AG04450 (cell line): ENCODE measurements at places on chromosomes 5 and 9.

GRCh38 chr9:112002131-112002846 is 105.7 kb downstream of the UGCG start:
- no peak for DNase-seq

- DNase-seq: no peak
Measured at GRCh38 chr5:96067251-96067650, 105.6 kb upstream of the ELL2 start.

DNA sequence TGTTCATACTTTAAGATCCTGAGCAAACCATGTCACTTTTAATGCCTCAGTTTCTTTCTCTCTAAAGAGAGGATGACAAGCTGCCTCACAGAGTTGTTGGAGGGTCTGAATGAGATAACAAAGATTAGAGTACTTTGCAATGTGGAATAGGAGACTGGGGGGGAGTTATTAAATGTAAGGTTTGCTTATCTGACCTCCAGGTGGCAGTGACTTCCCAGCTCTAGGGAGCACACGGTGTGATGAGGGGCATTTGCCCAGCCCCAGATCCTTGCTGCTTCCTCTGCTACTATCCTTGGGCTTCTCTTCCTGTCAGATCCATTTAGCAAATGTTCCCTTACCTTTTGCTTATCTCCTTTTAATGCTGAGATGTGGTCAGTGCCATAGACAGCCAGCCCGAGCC is 30.7 kb downstream of the ENHO start:
- DNase-seq: no peak

DNA sequence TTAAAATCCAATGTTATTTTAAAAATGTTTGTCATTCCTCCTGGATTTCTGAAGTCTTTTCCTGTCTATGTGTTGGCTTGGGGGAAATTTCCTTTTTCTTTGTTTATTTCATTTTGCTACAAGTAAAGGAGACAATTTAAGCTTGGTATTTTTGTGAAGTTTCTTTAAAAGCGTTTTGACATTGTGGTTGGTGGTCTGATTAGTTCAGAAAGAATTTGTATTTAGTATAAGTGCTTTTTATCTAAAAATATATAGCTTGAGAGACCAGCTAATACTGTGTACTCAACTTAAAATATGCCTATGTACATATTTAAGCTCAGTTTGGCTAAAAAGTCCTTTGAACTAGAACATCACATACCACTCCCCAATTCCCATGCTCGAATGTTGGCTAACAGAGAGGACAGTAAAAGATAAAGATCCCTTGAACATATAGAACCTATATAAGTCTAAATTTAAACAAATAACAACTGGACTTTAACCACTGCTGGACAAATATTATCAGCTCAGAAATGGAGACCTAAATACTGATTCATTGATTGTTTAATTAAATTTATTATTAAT is 237.6 kb downstream of the TLE4 start:
- DNase-seq: no peak

- no peak for DNase-seq
Measured at GRCh38 chr5:115601701-115602590, at the start of gene TICAM2. TSS of gene TICAM2 (minus strand) at chr5:115602479. CDS start at chr5:115581256, 21,223 bp downstream.

- DNase-seq: no peak
Measured at GRCh38 chr5:91297994-91298393, 85.1 kb downstream of the ARRDC3 start.

DNA sequence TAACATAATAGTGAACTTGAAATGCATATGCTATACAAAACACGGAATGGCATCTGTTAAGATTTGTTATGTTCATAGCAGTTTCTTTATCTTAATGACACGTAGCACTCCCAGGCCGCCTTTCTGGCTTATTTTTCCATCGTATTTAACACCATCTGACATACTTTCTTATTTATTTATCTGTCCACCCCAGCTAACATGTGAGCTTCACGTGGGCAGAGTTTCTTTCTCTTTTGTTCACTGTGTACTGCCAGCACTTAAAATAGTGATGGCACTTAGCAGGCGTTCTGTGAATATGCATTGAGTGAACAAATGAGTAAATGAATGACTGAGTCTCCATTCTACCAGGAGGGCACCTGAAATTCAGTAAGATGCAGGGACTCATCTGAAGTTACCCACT is 29.4 kb upstream of the SYNPO start:
- DNase-seq: no peak

- no peak for DNase-seq
Measured at GRCh38 chr9:98287384-98287783, 31.9 kb upstream of the TBC1D2 start.

GRCh38 chr9:68540712-68541535 is at the start of gene TMEM252:
TSS of gene TMEM252 (minus strand) at chr9:68540883. CDS start at chr9:68540814, 69 bp downstream.
- no peak for DNase-seq

GRCh38 chr9:98146101-98146991 is 27.3 kb upstream of the TRIM14 start:
- DNase-seq: no peak

DNA sequence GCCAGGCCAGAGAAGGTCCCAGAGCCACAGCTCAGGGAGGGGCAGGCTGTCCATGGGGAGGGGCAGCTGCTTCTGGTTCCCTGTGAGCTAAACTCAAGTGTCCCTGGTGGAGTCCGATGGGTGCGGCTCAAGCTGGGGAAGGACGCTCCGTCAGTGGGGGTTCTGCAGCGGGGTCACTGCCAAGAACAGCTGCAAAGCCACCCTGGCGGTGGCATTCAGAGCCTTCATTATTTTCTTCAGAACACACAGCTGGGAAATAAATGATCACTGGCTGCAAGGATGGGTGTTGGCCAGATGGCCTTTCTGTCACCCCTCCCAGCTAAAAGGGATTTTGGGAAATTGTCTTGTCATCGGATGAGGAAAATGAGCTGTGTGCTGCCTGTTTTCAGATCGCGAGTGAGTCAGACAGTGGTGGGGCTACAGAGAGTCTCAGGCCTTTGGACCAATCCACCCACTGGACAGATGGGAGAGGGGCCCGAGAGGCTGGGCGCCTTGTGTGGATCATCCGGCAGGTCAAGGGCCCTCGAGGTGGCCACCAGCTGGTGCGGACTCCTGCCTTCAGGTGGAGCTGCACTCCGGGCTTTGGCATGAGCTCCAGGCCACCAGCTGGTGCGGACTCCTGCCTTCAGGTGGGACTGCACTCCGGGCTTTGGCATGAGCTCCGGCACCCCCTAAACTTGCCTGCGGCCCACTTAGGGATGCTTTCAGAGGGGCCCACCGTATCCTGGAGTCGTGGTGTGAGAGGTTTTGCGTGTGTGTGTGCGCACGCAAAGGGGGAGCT is 17.9 kb upstream of the GFPT2 start:
- no peak for DNase-seq

DNA sequence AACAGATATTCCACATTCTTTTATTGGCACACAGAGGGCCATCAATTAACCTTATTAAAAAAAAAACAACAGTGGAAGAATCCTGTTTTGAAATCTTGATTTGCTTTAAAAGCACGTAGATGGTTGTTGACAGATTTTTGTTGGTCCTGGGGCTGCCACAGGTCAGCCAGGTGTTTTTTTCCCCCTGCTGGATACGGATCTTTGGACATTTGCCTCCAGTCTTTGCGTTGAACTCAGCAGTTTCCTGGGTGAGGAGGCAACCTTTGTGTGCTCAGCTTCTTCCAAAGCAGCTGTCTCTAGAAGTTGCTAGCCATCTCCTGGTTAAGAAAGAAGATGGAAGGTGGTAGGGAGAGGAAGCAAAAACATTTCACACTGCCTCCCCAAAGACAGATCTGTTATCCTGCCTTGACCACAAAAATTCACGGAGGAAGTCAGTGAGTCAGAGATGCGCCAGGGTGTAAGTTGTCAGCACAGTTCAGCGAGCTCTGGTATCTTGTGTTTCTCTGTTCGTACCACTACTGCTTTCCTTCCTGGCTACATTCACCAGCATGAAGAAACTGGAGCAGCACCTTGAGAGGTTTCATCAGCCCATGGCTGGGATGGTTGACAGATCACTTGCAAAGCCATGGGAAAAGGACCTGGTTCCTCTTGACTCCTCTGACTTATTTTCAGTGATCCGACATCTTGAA is 207.3 kb downstream of the ARHGAP26 start:
- DNase-seq: peak; percentile 83

DNA sequence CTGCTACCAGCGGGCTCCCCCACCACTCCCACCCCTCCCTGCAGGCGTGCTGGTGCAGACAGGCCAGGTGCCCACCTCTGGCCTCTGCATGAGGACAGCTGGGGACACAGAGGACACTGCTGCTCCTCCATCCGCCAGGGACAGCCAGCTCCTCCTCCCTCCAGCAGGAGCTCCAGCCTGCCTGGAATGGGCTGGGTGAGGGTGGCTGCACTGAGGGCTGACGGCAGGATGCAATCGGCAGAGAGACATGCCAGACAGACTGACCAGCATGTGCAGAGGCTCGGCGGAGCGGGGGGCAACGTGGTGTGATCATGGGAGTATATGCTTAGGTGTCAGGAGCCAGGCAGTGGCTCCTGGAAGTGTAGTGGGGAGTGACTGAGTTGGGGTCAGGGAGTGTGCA is 68.4 kb downstream of the RASGEF1C start:
- no peak for DNase-seq

- DNase-seq: no peak
Measured at GRCh38 chr9:121633736-121634135, 17.7 kb upstream of the DAB2IP start.

GRCh38 chr9:134605351-134605965 is 36.1 kb upstream of the COL5A1 start:
- DNase-seq: no peak

GRCh38 chr9:134375430-134376385 is 49.5 kb downstream of the RXRA start:
- DNase-seq: no peak

DNA sequence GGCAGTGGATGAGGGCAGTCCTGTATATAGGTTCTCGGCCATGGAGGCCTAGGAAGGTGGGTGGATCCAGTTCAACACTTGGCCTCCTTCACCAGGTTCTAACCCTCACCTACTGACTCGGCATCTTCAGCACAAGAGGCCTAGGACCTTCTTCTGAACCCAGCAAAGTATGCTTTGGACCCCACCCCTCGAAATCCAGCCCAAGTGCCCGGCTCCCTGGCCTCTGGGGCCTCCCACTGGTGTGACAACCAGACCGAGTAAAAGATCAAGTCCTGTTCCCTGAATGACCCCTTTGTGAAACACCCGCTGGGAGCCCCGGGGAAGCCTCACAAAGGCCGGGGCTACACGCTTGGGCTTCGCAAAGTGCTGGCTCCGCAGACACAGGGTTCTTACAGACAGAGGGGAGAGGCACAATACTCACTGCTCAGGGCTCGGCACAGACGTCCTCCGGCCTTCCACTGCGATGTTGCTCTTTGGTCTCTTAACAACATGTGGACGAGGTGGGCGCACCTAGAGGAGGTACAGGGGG is 47.0 kb downstream of the CRB2 start:
- no peak for DNase-seq

DNA sequence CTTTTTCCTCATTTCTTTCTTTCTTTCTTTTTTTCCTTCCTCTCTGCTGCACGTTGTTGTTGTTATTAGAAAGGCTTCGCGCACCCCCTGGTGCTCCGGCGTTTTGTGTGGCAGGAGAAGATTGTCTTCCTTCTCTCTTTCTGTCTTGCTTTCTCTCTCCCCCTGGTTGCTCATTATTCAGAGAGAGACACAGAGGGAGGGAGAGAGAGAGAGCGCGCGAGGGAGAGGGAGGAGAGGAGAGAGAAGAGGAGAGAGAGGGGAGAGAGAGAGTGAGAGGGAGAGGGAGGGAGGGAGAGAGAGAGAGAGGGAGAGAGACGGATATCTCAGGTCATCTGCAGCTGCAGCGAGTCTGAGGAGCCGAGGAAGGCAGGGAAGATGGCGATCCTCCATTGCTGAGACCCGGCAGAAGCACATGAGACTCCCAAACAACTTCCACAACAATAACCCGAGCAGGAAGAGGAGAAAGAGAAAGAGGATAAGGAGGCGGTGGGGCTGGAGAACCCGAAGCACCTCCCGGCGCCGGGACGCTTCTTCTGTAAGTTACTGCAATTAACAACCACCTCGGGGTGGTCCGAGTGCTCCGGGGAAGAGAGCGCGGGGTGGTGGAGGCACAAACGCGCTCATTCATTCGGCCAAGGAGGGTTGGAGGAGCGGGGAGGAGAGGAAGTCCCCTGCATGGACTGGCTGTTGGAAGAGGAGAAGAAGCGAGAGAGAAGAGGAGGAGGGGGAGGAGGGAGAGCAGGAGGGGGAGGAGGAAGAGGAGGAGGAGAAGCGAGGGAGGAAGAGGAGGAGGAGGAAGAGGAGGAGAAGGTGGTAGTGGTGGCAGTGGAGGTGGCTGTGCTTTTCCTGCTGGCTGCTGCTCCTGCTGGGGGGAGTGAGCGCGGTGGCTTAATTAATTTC is at the start of gene ZNF462:
Gene ZNF462 (plus strand): TSS at position 346 of the 900 bp plus-strand sequence. CDS start 60,218 bp downstream, outside the sequence.
- DNase-seq: no peak

DNA sequence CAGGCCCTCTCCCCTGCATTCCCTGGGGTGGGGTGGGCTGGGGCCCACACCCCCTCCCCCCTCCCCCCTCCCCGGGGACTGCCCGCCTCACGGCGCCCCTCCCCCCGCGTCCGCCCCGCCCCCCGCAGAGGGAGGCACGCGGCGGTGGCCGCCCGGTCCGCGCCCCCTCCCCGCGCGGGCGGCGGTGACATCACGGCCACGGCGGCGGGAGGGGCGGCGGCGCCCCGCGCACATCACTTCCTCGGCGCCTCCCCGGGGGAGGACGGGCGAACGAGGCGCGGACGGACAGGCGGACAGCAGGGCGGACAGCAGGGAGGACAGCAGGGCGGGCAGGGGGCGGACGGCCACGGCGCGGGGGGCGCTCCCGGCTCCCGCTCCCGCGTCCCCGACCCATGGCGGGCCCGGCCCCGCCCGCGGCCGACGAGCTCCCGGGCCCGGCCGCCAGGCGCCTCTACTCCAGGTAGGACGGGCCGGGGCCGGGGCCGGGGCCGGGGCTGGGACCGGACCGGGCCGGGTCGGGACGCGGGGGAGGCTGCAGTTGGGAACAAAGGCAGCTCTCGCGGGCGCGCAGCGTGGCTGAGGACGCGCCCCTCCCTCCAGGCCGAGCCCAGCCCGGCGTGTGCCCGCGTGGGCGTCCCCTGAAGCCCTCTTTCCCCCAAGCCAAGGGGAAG is at the start of gene GPSM1:
Gene GPSM1 (plus strand): TSS at position 236 of the 671 bp plus-strand sequence. CDS start 157 bp downstream, at position 393.
- DNase-seq: no peak

DNA sequence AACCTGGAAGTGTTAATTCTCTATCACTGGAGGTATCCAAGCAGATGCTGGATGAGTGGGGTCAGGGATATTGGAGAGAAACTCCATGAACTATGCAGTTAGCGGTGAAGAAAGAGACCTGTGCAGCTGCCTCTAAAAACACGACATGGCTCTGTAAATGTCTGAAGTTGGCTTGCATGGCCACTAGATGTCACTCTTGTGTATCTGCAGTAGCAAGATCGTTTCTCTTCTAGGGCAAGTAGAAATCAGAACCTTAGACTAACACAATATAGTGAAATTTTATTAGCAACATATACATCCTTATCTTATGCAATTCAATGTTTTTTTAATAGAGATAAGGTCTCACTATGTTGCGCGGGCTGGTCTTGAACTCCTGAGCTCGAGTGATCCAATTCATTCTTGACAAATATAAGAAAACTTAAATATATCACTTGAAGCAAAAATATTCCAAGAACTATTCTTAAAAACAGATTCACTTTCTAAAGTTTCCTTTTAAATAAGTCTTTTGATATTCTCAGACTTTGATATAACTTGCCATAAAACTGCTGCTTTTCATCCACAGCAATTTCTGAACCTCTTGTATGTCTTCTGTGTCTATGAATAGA is 2.9 kb downstream of the OR2S2 start:
- DNase-seq: peak; percentile 78
